Activated CD8-positive, alpha-beta memory T cell treated with anti-CD3 and anti-CD28 coated beads for 4 hours (primary cell): ENCODE measurements at places on chromosomes 6 and 20.

DNA sequence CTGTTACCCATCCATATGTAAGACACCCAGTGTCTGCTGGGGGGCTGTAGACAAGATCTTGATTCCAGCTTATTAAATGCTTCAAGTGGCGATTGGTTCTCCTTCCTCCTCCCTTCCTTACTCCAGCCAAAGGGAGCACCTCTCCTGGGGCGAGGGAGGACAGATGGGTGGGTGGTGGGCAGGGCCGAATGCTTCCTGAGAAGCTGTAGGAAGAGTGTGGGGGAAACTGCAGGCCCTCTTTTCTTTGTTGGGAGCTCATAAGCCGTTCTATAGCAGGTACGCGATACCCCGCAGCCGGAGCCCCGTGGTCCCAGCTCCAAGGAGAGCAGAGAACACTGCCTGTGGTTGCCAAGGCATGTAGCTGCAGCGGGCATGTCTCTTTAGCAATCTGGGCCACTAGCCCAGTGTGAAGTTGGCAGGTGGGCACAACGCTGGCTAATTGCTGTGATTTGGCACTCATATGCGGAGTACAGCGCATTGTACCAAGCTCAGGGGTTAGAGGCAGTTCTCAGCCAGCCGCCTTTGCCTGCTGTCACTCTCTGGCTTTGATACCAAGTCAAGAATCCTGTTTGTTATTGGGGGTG, 14.7 kb upstream of the KCNG1 start:
- no peak for DNase-seq

DNA sequence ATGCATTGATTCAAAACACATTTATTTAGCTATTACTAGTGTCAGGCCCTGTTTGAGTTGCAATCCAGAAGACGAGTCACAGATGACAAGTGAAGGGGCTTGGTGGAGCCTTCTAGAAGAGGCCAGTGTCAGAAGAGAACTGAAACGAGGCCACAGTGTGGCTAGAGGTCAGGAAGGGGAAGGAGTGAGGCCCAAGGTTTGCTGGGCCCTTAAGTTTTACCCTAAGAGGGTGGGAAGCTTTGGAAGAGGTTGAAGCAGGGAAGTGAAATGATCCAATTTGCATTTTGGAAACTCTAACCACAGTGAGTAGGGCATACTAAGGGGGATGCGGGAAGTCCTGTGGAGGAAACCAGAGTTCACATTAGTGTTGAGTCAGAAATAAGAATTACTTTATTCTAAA, 25.0 kb downstream of the TTK start:
- no peak for DNase-seq

DNA sequence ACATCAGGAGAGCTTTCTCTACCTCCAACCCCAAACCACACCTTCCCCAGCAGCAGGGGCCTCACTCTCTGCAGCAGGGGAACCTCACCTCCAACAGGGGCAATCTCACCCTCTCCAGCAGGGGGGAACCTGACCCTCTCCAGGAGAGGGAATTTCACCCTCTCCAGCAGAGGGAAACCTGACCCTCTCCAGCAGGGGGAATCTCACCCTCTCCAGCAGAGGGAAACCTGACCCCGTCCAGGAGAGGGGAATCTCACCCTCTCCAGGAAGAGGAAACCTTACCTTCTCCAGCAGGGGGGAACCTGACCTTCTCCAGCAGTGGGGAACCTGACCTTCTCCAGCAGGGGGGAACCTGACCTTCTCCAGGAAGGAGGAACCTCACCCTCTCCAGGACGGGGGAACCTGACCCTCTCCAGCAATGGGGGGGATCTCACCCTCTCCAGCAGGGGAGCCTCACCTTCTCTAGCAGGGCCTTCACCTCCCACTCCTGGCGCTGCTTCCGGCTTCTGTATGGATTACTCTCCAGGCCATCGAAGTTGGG, 3.1 kb downstream of the B3GALT4 start:
- no peak for DNase-seq

DNA sequence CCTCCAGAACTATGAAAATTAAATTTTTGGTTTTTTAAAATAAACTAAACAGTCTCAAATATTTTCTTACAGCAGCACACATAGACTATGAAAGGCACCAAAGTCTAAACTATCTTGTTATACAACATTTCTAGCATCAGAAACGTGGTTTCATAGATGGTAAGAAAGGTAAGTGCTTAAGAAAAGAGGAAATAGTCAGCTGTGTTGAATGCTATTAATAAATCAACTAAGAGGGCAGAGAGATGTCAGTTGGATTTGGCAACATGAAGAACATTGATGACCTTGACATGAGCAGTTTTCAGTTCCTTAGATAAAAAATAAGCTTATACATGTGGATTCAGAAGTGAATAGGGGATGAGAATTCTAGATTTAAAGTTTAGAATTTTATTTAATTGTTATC, 113.6 kb downstream of the RFX6 start:
- no peak for DNase-seq

- DNase-seq: no peak
Measured at GRCh38 chr6:134123666-134124208, 71.3 kb upstream of the SLC2A12 start.

DNA sequence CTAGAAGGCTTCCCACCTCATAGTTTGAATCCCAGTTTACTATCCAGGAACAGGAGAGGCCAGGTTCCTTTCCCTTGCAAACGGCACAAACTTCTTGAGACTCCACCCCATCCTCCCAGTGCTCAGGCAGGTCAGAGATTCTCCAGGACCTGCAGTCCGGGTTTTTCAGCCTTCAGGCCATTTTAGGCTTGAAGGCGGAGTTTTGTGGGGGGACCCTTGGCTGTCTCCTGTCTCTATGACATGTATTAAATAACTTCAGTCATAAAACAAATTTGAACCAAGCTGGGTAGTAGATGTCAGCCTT, 230.1 kb downstream of the NFATC2 start:
- no peak for DNase-seq

- no peak for DNase-seq
Measured at GRCh38 chr6:163667372-163668060, 253.0 kb downstream of the QKI start.

DNA sequence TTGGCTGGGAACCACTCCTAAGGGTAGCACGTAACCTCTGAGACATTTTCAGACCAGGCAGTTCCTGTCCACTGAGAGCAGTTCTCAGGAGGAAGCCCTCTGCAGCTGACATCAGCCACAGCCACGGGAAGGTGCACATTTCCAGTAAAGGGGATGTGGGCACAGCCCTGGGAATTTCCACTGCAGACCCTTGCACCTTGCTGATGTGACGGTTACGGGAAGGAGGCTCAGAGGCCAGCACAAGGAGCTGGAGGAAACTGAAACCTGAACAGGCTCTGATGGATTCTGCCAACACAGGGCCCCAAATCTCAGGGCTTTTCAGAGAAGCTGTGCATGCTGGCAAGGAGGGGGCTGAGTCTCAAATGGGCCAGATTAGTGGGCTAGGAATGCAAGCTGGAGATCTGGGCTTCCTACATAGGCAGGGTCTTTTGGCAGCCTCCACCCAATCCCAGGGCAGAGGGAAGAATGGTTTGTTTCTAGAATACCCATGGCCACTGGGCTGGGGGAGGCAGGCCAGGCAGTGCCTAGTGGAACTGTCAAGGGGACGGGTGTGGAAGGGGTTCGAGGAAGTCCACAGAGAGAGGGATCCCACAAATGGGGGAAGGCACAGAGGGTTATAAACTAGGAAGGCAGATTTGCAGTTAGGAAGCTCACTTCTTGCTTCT, 14.2 kb downstream of the EBF4 start:
- DNase-seq: no peak

DNA sequence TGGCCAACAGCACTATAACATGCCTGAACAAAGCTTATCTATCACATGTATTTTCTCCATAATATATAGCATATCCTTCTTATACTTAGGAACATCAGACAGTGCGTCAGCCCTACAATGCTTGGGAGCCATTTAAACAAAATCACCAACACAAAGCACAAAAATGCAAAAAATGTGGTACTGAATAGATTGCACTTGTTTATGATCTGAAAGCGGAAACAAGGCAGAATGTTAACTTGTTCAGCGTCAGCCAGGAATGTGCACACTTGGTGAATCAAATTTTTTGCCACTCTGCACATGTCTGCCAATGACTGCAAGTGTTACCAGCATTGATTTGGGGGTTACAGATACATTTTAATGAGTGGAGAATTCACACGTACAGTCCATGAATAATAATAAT, 14.8 kb downstream of the SLC35A1 start:
- DNase-seq: no peak

DNA sequence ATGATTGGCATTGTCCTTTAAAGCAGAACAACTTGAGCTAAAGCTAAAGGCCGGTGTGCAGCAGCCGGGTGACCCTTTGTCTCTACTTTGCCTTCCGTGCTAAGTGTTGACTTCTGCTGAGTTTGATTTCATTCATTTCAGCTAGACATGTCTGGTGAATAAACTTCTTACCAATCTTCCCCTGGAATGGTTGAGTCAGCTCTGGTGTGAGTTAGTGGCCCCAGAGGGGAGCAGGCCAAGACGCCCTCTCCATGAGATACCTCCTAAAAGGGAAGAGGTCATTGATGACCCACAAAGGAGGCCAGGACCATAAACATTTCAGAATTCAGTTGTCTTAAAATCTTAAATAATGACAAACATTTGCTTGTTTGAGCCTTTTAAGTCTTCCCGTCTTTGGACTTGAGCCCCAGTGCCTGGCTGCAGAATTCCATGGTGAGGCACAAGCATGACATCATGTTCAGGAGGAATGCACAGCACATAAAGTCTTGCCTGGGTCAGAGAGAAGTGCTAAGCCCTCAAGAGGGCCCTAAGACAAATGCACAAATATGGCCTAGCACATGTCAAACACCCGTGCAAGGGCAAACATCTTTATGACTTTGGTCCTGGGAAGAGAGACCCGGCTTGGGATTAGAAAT, 96.3 kb upstream of the NEDD9 start:
- no peak for DNase-seq

DNA sequence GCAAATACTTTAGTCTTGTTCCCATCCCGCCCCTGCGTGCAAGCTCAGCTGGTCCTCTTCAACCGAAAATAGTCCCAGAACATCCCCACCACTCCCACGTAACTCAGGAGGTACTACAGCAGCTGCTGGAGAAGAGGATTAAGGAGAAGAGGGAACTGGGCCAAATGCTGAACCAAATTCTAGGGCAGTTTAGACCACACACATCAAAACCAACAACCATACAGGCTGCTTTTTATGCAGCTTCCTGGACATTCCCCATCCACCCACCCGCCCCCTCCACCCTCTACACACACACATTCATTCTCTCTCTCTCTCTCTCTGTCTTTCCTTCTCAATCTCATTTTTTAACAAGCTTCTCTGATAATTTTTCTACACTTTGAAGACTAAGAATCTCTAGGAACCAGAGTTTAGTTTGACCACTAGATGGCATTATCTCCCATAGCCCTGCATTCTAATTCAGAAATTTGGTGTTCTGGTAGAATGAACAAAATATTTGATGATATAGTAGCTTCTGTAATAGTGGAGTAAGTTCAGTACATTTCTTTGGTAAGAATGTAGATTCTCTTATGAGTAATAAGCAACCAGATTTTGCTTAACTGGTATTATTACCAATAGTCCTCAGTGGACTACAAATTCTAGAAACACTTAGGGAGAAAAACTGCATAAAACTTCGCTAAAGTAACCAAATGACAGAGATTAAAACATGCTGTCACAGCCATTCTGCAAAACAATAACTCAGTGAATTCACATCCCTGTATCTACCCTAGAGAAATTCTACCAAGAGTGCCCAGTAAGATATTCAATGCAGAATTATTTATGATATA, 52.1 kb upstream of the BEND6 start:
- DNase-seq: no peak

DNA sequence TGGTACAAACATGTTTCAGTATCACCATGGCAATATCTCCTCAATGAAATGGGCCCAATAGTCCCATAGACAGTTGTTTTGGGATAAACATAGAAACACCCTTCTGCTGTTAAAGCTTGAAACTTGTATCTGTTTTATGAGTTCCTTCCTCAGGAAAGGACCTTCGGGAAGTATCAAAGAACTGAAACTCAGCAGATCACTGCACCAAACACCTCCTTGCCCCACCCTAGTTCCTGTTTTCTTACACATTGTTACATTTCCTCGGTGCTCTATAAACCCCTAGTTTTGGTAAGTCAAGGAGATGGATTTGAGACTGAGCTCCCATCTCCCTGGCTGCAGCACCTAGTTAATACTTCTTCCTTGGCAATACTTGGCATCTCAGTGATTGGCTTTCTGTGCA, 73.8 kb upstream of the ECI2 start:
- DNase-seq: no peak

- DNase-seq: no peak
Measured at GRCh38 chr20:48278961-48279481, 493.7 kb upstream of the SULF2 start.

GRCh38 chr6:39298061-39298460, 16.2 kb downstream of the KCNK17 start:
- no peak for DNase-seq

- no peak for DNase-seq
Measured at GRCh38 chr6:4664117-4664626, 112.0 kb upstream of the CDYL start.

GRCh38 chr6:64998204-64998603, 708.8 kb downstream of the EYS start:
- DNase-seq: no peak

GRCh38 chr6:54291738-54292137, 16.5 kb upstream of the TINAG start:
- no peak for DNase-seq

DNA sequence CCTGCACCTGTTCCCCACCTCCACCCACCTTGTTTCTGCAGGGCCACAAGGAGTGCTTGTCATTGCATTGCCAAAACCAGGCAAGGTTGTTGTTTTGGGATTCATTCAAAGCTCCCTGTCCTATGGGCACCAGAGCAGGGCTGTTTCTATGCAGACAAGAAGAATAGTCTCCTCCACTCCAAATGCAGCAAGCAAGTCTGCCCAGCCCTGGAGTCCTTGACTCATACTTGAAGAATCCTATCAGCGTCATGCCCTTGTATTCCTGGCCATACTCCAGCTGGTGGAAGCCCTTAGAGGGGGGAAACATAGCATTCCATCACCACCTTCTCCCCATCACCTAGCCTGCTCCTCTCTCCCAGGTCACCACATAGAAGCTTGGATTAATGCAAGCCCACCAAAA, 145.3 kb upstream of the ECI2 start:
- no peak for DNase-seq

- no peak for DNase-seq
Measured at GRCh38 chr6:157203764-157204163, 119.6 kb downstream of the TMEM242 start.

DNA sequence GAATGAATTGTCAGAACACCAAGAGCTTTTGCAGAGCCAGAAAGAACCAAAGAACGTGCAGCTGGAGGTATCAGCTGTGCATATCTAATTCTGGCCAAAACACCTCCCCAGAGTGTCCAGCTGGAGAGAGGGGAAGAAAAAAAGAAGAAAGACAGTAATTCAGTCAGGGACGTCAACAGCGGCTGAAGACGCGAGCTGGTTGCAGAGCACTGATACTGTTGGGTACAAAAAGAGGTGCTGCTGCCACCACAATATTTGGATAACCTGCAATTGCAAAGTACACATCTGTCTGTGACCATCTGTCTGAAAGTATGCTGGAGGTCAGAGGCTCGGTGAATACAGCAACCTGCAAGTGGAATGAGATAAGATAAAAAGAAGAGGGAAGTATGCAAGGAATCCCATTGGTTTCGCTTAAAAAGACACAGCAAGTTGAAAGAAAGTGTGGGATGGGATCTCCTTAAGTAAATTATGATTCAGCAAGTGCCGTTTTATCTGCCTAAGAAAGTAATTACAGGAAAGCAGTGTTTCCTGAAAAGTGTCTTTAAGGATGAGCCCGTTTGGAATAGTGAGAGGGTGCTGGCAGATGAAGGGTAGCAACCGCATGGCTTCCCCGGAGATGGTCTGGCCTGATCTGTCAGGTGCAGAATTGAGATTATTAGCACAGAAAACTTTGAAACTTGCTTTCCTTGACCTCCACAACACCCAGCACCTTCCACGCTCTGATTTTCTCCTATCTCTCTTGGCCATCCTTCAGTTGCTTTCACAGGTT, 189.9 kb upstream of the PRDM1 start:
- no peak for DNase-seq
